ENCODE measurements at places on chromosomes 12 and 14. TPM values are rescaled to one million over a fixed set of nuclear protein-coding genes. Genes with fewer than 3 reads are reported as not detected.

PTPRB gene
- total RNA-seq, result 0.66 TPM

MAP1LC3B2 gene
- total RNA-seq, result 1.2 TPM

NEUROD4 gene
- not detected for total RNA-seq

P2RX2 gene
- not detected for total RNA-seq

LYSET gene
- total RNA-seq, result 11.6 TPM

KRT81 gene
- total RNA-seq, result not detected

All from fibroblast of lung (primary cell).